Activated naive CD8-positive, alpha-beta T cell treated with anti-CD3 and anti-CD28 coated beads for 36 hours (primary cell): ENCODE measurements at places on chromosomes 2 and 18. TPM values are rescaled to one million over a fixed set of nuclear protein-coding genes. Genes with fewer than 3 reads are reported as not detected.

GRCh38 chr2:6495466-6495865 is 370.2 kb downstream of the CMPK2 start:
- DNase-seq: no peak
- peaks cover 13% of the 10 kb centered on the region for H3K27me3 ChIP-seq
- no peaks in the 10 kb centered on the region for H3K4me1 ChIP-seq
- H3K36me3 ChIP-seq: no peaks in the 10 kb centered on the region

The COL6A3 gene
- 0.76 TPM for total RNA-seq

The NTSR2 gene
- total RNA-seq: not detected

The GREB1L gene
- total RNA-seq: not detected

DNA sequence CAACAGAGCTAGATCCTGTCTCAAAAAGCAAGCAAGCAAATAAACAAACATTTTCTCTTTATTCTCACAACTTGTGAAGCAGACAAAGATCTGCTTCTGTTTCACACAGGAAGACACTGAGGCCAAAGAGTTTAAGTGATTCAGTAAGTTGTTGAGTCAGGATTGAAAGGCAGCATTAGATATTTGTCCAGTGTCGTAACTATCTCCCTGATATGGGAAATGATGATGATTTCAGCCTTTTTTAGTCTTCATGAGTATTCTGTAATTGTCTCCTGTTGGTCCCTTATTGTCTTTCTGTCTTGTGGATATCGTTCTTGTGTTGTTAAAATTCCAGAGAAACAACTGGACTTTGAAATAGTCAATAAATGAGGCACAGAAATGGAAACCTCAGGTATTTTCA is 59.6 kb downstream of the GATA6 start:
- no peak overlapping the region for H3K4me3 ChIP-seq
- H3K4me1 ChIP-seq: no peaks in the 10 kb centered on the region
- H3K27me3 ChIP-seq: peaks cover 3% of the 10 kb centered on the region
- H3K36me3 ChIP-seq: no peaks in the 10 kb centered on the region
- H3K27ac ChIP-seq: no peak overlapping the region

The RTTN gene
- total RNA-seq: 21.5 TPM

DNA sequence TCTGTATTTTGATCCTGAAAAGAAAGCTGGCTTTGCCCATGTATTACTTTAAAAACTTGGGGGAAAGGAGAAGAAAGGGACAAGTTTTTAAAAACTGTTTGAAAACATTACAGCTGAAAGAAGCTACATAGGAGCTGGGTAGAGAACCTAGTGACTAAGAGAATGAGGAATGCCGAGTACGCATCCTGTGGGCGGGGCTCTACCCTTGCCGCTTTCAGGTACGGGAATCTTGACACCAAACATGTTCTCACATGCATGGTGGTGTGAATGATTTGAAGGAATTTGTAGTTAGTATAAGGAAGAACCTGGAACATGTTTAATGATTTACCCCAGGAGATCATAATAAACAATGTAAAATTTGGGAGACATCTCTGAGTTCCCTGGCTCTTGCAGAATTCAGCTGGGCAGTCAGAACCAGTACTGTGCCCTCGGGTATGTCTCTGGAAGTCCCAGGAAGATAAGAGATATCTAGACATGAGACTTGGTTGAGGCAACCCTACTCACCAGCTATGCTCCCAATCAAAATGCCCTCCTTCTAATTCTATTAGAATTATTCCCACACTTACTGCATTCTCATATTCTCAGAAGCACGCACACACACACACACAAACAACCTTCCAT is 16.5 kb upstream of the TGFA start:
- no peak overlapping the region for H3K27ac ChIP-seq
- no peak for DNase-seq
- H3K36me3 ChIP-seq: no peaks in the 10 kb centered on the region
- no peak overlapping the region for H3K4me3 ChIP-seq
- H3K4me1 ChIP-seq: peaks cover 13% of the 10 kb centered on the region

DNA sequence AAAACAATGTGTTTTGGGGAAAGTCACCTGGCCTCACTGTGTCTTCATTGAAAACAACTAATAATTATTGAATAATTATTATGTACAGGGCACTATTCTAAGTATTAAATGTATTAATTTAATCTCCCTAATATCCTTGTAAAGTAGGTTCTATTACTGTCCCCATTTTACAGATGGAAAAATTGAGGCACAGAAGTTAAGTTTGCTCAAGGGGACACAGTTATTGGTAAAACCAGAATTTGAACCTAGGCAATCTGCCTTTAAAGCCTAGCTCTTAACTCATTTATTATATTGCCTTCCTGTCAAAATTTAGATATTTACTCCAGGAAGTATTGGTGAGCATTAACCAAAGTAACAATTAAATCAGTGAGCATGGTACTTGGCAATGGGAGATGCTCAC is 84.6 kb downstream of the PMS1 start:
- peaks cover 21% of the 10 kb centered on the region for H3K36me3 ChIP-seq
- H3K4me1 ChIP-seq: no peaks in the 10 kb centered on the region
- H3K4me3 ChIP-seq: no peak overlapping the region
- no peak overlapping the region for H3K27ac ChIP-seq

The MYO3B gene
- 0.08 TPM for total RNA-seq

- H3K27me3 ChIP-seq: peaks cover 4% of the 10 kb centered on the region
- H3K36me3 ChIP-seq: peaks cover 11% of the 10 kb centered on the region
- DNase-seq: no peak
- peaks cover 32% of the 10 kb centered on the region for H3K4me1 ChIP-seq
- H3K27ac ChIP-seq: no peak overlapping the region
These were observed 2.3 kb downstream of the FOSL2 start for GRCh38 chr2:28394997-28395333.

The LOXL3 gene
- 2.7 TPM for total RNA-seq

DNA sequence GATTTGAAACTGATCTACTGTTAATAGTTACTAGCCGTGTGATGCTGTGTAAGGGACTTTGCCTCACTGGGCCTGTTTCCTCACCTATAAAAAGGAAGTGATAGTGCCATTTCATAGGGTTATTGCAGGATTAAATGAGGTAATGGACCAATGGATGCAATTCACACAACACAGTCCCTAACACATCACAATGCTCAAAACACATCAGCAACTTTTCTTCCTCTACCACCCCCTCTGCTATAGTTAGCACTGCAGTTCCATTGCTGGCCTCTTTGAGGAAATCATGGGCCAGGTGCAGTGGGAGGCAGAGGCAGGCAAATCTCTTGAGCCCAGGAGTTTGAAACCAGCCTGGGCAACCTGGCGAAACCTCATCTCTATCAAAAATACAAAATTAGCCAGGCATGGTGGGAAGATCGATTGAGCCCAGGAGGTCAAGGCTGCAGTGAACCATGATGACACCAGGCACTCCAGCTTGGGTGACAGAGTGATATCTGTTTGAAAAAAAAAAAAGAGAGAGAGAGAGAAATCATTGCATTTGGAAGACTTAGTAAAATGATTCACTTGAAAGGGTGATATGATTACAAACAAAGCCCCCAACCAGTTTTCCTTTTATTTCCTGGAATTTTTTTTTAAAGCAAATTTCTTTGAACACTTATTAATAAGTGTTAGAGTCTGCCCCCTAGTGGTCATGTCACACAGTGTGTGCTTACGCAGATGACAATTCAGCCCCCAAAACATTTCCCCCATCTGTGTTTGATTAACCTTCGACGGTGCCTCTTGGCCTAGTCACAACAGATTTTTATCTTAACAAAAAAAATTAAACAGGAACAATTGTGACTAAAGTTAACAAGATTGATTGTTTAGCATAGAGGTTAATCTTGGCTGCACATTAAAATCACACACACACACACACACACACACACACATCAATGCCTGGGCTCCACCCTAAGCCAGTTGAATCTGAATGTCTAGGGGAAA is 88.6 kb upstream of the BCL11A start:
- no peak for DNase-seq
- no peaks in the 10 kb centered on the region for H3K4me1 ChIP-seq
- H3K4me3 ChIP-seq: no peak overlapping the region
